ENCODE measurements at places on chromosomes 3 and 15. TPM values are rescaled to one million over a fixed set of nuclear protein-coding genes. Genes with fewer than 3 reads are reported as not detected.

GRCh38 chr3:149437710-149438109 lies 36.8 kb upstream of the TM4SF4 start:
- H3K4me3 ChIP-seq, result no peak overlapping the region
- H3K4me1 ChIP-seq, result no peaks in the 10 kb centered on the region
- H3K36me3 ChIP-seq, result no peaks in the 10 kb centered on the region
- no peak for DNase-seq

DNA sequence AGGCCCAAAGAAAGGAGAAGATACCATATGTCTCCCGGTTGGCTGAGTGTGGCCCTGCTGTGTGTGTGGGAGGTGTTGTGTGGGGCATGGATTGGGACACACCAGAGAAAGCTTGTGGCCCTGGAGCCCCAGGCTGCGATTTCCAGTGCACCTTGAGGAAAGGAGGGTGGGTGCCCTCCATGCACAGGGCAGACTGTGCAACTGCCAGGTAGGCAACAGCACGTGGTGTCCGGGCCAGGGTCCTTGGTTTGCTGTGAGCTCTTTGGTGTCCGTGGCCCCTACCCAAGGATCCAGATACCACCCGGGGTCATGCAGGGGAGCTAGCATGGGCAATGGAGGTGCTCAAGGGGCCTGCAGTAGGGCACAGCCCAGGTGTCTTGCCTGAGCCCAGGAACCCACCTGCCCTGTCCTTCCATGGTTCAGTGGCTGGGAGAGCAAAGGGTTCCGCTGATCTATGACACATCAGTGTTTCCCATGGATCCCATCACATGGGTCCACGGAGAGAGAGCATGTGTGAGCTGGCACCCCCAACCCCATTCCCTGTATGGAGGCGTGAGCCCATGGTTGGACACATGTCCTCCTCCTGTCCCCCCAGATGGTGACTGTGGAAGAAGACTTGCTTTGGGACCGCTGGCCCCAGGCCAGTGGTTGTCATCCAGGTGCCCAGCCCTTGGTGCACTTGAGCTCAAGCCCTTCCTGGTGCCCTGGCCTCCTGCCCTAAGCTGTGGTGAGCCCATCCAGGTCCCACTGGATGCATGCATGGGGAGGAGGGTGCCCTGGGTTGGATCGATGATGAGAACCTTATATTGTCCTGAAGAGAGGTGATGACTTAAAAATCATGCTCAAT lies 223.4 kb downstream of the SNRPN start:
- no peak for DNase-seq
- no peak overlapping the region for H3K4me3 ChIP-seq
- H3K27ac ChIP-seq, result no peak overlapping the region
- no peaks in the 10 kb centered on the region for H3K27me3 ChIP-seq
- H3K4me1 ChIP-seq, result no peaks in the 10 kb centered on the region

DNA sequence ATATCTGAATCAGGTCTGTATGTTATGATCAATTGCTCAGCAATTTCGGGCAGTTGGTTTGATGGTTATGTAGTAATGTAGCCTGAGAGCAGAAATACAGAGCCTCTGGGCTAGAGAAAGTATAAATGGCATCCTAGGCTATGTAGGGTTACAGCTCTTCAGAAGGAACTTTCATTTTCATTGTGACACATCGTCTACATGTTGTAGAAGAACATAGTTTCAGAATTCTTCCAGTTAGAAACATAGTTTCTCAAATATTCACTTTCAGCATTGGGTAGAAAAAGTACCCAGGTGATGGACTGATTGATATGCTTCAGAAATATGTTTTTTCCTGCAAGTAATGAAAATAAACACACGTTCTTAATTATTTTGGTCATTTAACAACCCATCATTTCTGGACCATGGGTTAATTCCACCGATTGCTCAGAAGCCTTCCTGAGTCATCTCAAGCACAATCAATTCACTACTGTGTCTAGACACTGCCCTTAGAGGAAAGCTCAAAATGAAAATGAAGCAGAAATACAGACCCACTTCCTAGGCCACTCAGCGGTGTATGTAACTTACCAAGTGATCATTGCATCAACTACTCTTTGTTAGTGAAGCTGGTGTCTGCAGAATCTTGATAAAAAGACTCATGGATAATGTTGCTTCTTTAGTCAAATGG lies 88.8 kb upstream of the TSEN2 start:
- DNase-seq, result no peak
- no peak overlapping the region for H3K4me3 ChIP-seq
- no peak overlapping the region for H3K27ac ChIP-seq
- no peaks in the 10 kb centered on the region for H3K27me3 ChIP-seq

DNA sequence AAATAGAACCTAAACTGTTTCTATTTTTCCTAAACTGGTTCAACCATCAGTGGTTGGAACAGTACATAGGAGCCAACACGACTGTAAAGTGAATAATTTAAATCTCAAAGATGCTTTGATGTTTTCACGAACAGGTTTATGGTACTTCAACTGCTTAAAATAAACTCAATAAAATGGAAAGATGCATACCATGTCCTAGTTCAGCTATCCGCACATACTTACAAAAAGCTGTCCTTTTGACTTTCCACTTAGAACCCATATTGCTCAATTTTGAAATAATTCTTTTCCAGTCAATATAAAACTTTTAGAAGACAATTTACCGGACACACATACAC lies 902 bp downstream of the CMTM6 start:
- no peaks in the 10 kb centered on the region for H3K27me3 ChIP-seq
- H3K27ac ChIP-seq, result peak overlapping the region; percentile 32
- H3K4me1 ChIP-seq, result no peaks in the 10 kb centered on the region
- no peak for DNase-seq

DNA sequence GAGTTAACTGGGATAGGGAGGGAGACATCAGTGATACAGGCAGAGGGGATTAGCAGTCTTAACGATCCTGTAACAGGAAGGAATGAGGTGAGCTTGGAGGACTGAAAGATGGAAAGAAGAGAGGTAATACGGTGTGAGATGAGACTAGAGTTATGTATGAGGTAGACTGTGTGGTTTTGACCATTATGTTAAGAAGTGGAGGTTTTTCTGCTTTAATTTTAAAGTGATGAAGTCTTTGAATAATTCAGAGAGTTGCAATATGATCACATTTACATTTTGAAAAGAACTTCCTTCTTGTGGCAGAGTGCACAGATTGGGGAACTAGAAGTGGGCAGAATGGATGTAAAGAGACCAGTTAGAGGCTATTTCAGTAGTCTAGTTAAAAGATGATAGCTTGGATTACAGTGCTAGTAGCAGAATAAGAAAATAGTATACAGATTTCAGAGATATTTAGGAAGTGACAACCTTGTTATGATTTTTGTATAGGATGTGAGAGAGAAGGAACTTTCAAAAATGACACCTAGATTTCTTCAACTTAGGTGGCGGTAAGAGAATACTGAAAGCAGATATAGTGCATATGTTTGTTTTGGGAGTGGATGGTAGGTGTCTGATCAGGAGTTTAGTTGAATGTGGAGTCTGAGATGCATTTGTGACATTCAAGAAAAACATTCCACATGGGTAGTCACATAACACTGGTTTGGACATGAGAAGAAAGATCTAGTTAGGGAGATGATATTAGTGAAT lies 40.5 kb downstream of the STT3B start:
- no peak overlapping the region for H3K27ac ChIP-seq
- no peak for DNase-seq
- peaks cover 5% of the 10 kb centered on the region for H3K4me1 ChIP-seq
- no peaks in the 10 kb centered on the region for H3K27me3 ChIP-seq
- no peak overlapping the region for H3K4me3 ChIP-seq

GRCh38 chr3:186239321-186239720 lies 122.7 kb downstream of the DGKG start:
- no peaks in the 10 kb centered on the region for H3K27me3 ChIP-seq
- no peaks in the 10 kb centered on the region for H3K4me1 ChIP-seq
- H3K27ac ChIP-seq, result no peak overlapping the region
- H3K36me3 ChIP-seq, result no peaks in the 10 kb centered on the region
- H3K4me3 ChIP-seq, result no peak overlapping the region

Gene EPHB3
- 4.8 TPM for total RNA-seq

Gene CKMT1B
- total RNA-seq, result not detected

Measured in tibial nerve (tissue), 4 donors.